Thoracic aorta (tissue), 2 donors: ENCODE measurements at places on chromosomes 11 and 22. TPM values are rescaled to one million over a fixed set of nuclear protein-coding genes. Genes with fewer than 3 reads are reported as not detected.
A peak's percentile ranks its signal among the peaks of the same experiment; 100 is the strongest.

The OR6A2 gene
- 0.35 TPM for total RNA-seq

The EI24 gene
- total RNA-seq = 68.4 TPM

The SELENOM gene
- total RNA-seq = 453 TPM

The KDM4E gene
- total RNA-seq = not detected

The PRR5L gene
- total RNA-seq = 11.8 TPM

The ARL14EP gene
- total RNA-seq = 24.6 TPM

The TMEM86A gene
- total RNA-seq = 8.3 TPM

- H3K27me3 ChIP-seq = no peaks in the 10 kb centered on the region
- no peak overlapping the region for H3K27ac ChIP-seq
- no peak for DNase-seq
- no peak overlapping the region for H3K4me3 ChIP-seq
Observed at GRCh38 chr22:17434856-17435255, 65.6 kb downstream of the CECR2 start.

DNA sequence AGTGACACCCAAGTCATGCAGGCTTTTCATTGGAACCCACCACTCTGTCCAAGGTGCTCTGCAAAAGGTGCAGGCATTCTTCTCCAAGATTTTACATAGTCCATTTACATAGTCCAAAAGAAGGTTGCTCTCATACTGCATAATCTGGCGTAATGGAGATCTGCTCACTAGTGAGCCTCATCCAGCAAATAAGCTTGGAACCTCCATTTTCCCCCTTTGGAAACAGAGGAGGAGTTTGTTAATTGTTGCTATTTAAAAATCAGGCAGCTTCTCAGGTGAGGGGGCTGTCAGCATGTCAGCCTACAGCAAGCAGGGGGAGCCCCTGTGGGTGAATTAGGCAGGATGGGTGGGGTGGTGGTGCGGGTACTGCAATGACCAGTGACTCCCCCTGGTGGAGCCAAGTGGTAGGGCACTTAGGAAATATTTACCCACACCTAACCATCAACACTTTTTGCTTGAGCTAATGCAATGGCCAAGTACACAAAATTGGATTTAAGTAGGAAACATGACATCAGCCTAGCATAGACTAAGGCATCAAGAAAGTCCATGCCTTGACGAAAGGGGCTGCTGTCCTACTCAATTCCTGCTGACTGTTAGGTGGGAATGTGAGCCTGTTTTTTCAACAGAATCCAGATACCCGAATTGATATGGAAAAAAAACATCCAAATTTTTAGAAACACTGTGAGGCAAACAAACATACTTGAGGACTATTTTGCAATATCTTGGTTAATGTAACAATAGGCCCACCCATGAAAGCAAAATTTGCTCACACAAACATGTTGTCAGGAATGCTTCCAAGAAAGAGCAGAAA lies 64.5 kb downstream of the AMBRA1 start:
- no peaks in the 10 kb centered on the region for H3K36me3 ChIP-seq
- H3K27me3 ChIP-seq = no peaks in the 10 kb centered on the region
- H3K4me1 ChIP-seq = no peaks in the 10 kb centered on the region
- H3K4me3 ChIP-seq = no peak overlapping the region
- DNase-seq = peak; percentile 16
- no peak overlapping the region for H3K27ac ChIP-seq

DNA sequence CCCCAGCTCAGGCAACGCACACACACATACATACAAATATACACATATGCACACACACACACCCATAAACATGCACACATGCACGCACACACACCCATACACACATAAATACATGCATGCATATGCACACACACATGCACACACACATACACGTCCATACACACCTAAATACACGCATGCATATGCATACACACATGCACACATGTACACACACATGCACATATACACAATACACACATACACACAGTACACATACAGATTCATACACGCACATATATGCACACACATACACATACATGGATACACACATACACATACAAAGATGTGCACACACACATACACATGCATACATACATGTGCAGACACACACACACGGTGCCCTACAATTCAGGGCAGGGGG lies 496.6 kb downstream of the TBC1D22A start:
- no peaks in the 10 kb centered on the region for H3K36me3 ChIP-seq
- H3K4me1 ChIP-seq = no peaks in the 10 kb centered on the region
- H3K4me3 ChIP-seq = no peak overlapping the region
- H3K27ac ChIP-seq = no peak overlapping the region

- no peaks in the 10 kb centered on the region for H3K36me3 ChIP-seq
- no peaks in the 10 kb centered on the region for H3K27me3 ChIP-seq
- peaks cover 6% of the 10 kb centered on the region for H3K4me1 ChIP-seq
- H3K4me3 ChIP-seq = no peak overlapping the region
- no peak overlapping the region for H3K27ac ChIP-seq
- no peak for DNase-seq
Observed at GRCh38 chr11:60873533-60873932, 6.2 kb downstream of the ZP1 start.

- no peak overlapping the region for H3K4me3 ChIP-seq
- no peak overlapping the region for H3K27ac ChIP-seq
- no peaks in the 10 kb centered on the region for H3K4me1 ChIP-seq
- DNase-seq = no peak
Observed at GRCh38 chr22:31275018-31275417, 17.3 kb downstream of the PIK3IP1 start.

GRCh38 chr11:102538932-102539331 lies 8.4 kb upstream of the MMP7 start:
- no peaks in the 10 kb centered on the region for H3K36me3 ChIP-seq
- no peaks in the 10 kb centered on the region for H3K27me3 ChIP-seq
- no peak overlapping the region for H3K4me3 ChIP-seq
- H3K4me1 ChIP-seq = no peaks in the 10 kb centered on the region
- DNase-seq = no peak
- H3K27ac ChIP-seq = no peak overlapping the region

- DNase-seq = no peak
- H3K4me3 ChIP-seq = no peak overlapping the region
- no peaks in the 10 kb centered on the region for H3K4me1 ChIP-seq
- no peaks in the 10 kb centered on the region for H3K27me3 ChIP-seq
- H3K27ac ChIP-seq = no peak overlapping the region
Observed at GRCh38 chr11:100776212-100776896, 89.3 kb downstream of the ARHGAP42 start.

DNA sequence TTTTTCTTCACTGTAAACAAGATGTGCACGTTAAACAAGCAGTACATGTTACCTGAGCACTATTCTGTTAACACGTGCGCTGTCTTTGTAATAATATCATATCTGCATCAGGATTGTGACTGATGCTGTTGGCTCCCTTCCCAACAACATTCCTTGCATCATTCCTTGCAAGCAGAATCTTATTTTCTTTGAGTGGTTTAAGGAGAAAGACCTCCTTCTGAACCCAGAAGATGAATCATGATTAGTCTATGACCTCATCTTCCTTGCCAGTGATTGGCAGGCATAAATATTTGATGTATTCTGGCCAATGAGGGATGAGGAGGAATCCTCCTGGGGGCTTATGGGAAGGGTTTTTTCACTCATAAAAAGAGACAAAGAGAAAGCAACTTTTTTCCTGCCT lies 46.2 kb downstream of the C11orf71 start:
- H3K27me3 ChIP-seq = no peaks in the 10 kb centered on the region
- H3K36me3 ChIP-seq = no peaks in the 10 kb centered on the region
- no peak overlapping the region for H3K27ac ChIP-seq
- no peak for DNase-seq
- H3K4me3 ChIP-seq = no peak overlapping the region

GRCh38 chr22:45917146-45917545 lies 59.8 kb downstream of the WNT7B start:
- no peaks in the 10 kb centered on the region for H3K27me3 ChIP-seq
- H3K36me3 ChIP-seq = no peaks in the 10 kb centered on the region
- H3K27ac ChIP-seq = no peak overlapping the region
- no peak for DNase-seq

DNA sequence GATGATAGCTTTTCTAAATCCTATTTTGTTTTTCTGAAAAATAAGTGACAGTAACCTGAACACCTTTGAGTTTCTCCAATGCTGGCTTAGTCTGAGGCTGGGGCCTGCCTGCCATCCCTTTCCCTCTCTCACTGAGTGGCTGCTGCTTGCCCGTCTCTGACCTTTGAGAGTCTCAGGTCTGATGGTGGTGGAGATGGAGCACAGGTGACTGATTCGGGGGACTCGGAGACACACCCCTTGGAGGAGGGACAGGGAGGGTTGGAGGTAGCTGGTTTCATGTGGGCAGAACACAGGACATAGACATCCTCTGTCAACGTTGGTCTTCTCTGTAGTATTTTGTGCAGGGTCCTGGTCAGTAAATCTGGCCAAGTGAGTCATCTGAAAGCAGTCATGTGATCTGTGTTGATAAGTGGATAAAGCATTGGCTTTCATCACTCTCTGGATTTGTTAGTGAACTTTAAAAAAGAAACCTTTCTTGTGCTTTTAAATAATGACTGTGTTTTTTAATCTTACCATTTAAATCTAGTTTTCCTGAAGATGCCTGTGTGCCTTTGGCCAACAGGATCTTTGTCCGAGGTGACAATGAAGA lies 47.1 kb upstream of the CLDN5 start:
- no peak overlapping the region for H3K4me3 ChIP-seq
